SJSA1 (cell line): ENCODE measurements at places on chromosomes 11 and 22. TPM values are rescaled to one million over a fixed set of nuclear protein-coding genes. Genes with fewer than 3 reads are reported as not detected.

DNA sequence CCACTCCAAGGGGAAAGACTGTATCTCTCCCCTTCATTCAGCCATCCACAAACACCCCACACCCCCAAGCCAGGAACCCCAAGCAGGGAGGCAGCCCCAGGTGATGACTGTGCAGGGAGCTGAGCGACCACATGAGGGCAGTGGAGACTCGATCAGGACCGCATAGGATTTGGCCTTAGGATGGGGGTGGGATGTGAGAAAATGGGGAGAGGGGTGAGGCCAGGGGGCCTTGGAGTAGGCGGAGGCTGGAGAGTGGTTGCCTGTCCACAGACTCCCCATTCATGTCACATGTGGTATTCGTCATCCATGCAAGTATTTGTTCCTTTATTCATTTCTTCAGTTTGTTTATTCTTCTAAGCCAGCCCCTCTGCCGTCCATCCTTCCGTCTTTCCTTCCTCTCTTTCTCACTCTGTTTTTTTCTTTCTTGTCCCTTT, 2.7 kb upstream of the RHOD start:
- no peak overlapping the region for H3K4me3 ChIP-seq
- peak overlapping the region; percentile 90 for H3K27ac ChIP-seq
- no peaks in the 10 kb centered on the region for H3K27me3 ChIP-seq

DNA sequence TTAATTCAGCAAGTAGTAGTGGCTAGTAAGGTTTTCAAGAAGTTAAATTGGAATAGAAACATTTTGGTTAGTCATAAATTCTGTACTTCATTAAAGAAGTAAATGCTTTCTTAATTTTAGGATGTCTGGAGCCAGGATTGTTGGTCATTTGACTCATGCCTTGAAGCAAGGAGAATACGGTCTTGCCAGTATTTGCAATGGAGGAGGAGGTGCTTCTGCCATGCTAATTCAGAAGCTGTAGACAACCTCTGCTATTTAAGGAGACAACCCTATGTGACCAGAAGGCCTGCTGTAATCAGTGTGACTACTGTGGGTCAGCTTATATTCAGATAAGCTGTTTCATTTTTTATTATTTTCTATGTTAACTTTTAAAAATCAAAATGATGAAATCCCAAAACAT, 25.8 kb downstream of the ACAT1 start:
- H3K4me3 ChIP-seq: no peak overlapping the region
- no peaks in the 10 kb centered on the region for H3K27me3 ChIP-seq
- peaks cover 13% of the 10 kb centered on the region for H3K36me3 ChIP-seq
- no peak overlapping the region for H3K27ac ChIP-seq

- H3K27me3 ChIP-seq: no peaks in the 10 kb centered on the region
- H3K4me3 ChIP-seq: no peak overlapping the region
- H3K27ac ChIP-seq: no peak overlapping the region; the same call in 1 of the 2 replicates
- no peak for DNase-seq
- H3K36me3 ChIP-seq: no peaks in the 10 kb centered on the region
- H3K4me1 ChIP-seq: peaks cover 21% of the 10 kb centered on the region
These were observed 24.6 kb downstream of the OR10A6 start for GRCh38 chr11:7906481-7906880.

DNA sequence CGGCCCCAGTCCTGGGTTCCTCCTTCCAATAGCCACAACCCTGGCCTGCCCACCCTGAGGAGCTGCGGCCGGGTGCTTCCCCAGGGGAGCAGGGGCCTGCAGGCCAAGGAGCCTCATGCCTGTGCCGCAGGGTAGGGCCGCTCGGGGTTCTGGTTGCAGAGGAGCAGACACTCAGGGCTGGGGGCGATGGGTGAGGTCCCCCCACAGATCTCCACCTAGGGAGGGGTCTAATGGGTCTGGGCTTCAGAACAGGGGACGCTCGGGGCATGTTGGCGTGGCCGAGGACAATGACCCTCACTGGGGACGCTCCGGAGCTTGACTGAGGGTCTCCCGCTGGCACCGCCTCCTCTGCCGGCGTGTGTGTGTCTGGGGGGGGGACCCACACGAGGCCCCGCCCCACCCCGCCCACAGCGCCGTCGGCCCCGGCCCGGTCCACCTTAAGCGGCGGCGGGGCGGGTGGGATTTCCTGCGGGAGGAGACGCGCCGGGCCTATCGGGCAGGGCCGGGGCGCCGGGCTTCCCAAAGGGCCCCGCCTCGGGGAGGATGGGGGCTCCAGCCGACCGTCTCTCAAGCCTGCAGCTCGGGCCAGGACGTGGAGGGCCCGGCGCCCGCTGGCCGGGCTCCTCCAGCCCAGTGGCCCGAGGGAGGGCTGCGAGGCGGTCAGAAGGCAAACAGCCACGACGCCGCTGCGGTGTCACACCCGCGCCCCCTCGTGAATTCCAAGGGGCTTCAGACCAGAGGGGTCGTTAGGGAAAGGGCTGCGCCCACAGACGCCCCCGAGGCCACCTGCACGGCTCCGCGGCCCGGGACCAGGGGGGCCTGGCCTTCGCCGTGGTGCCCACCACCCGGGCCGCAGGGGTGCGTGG, 640 bp upstream of the ZDHHC8 start:
- H3K27me3 ChIP-seq: no peaks in the 10 kb centered on the region
- H3K4me1 ChIP-seq: peaks cover 12% of the 10 kb centered on the region
- peak; percentile 85 for DNase-seq

GRCh38 chr22:34105461-34106062, 185.3 kb upstream of the LARGE1 start:
- H3K36me3 ChIP-seq: no peaks in the 10 kb centered on the region
- DNase-seq: peak; percentile 45
- H3K4me3 ChIP-seq: no peak overlapping the region
- H3K4me1 ChIP-seq: no peaks in the 10 kb centered on the region

DNA sequence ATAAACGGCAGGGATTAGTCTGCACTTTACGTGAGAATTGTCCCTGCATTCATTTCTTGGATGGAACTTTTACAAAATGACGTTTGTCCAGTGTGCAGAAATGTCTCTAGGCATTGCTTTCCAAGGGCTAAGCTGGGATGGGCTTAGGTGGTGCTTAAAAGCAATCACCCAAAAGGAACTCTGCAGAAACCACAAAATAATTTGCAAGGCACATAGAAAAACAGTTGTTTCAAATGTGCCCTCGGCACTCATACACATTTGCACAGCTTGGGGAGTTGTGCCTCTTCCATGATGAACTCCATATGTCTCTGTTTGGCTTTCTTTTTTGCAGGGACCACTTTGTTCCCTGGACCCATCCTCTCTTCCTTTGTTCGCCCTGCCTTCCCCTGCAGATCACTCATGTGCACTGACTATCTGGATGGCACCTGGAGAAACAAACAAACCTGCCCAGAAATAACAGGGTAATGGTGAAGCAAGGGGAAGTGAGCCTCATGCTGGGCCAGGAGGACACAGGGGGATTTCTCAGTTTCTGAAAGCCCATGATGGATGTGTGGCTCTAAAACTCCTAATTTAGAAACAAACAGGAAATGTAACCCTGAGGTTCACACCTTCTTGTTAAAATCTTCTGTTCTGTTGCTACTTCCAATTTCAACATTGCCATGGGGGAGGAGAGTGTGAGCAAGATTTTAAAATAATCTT, 150.2 kb downstream of the SNX19 start:
- H3K27ac ChIP-seq: no peak overlapping the region
- no peaks in the 10 kb centered on the region for H3K36me3 ChIP-seq
- peaks cover 20% of the 10 kb centered on the region for H3K4me1 ChIP-seq

DNA sequence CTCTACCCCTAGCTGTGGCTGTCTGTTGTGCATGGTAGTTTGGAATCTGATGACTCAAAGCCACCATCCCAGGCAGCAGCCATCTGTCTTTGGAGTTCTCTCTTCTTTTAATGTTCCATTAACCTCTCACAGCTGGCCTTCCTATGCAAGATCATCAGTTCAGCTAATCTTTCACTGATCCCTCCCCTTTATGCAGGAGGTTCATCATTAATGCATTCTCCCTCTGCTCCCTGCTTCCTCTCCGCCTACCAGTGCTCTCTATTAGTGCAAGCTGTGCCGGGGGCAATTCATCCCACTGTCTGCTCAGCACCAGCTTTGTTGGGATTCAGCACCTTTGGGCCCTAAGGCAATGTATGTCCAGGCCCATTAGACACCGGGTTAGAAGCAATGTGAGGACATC, 413.0 kb upstream of the LRRC4C start:
- H3K4me1 ChIP-seq: no peaks in the 10 kb centered on the region
- no peak overlapping the region for H3K27ac ChIP-seq
- H3K27me3 ChIP-seq: no peaks in the 10 kb centered on the region
- no peaks in the 10 kb centered on the region for H3K36me3 ChIP-seq
- no peak for DNase-seq
- no peak overlapping the region for H3K4me3 ChIP-seq

DNA sequence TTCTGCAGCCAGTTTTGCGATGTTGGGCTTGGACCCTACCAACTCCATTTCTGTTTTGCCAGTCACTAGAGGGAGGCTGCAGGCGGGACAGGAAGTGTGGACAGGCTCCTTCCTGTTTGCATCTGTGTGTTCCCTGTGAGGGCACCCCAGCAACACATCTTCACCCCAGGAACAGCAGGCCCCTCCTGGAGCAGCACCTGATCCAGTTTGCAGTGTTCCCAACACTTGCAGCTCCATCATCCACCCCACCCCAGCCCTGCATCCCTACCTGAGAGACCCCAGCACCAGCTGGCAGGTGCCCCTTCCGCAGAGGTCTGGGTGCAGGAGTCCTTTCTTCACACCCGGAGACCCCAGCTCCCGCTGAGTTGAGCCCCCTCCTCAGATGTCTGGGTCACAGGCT, 7.4 kb upstream of the VSIG10L2 start:
- DNase-seq: no peak
- no peaks in the 10 kb centered on the region for H3K4me1 ChIP-seq
- H3K27ac ChIP-seq: no peak overlapping the region
- H3K27me3 ChIP-seq: no peaks in the 10 kb centered on the region
- no peaks in the 10 kb centered on the region for H3K36me3 ChIP-seq

GRCh38 chr22:50698546-50698945, 25.9 kb downstream of the SHANK3 start:
- no peak overlapping the region for H3K27ac ChIP-seq
- peaks cover 27% of the 10 kb centered on the region for H3K27me3 ChIP-seq
- no peaks in the 10 kb centered on the region for H3K36me3 ChIP-seq

DNA sequence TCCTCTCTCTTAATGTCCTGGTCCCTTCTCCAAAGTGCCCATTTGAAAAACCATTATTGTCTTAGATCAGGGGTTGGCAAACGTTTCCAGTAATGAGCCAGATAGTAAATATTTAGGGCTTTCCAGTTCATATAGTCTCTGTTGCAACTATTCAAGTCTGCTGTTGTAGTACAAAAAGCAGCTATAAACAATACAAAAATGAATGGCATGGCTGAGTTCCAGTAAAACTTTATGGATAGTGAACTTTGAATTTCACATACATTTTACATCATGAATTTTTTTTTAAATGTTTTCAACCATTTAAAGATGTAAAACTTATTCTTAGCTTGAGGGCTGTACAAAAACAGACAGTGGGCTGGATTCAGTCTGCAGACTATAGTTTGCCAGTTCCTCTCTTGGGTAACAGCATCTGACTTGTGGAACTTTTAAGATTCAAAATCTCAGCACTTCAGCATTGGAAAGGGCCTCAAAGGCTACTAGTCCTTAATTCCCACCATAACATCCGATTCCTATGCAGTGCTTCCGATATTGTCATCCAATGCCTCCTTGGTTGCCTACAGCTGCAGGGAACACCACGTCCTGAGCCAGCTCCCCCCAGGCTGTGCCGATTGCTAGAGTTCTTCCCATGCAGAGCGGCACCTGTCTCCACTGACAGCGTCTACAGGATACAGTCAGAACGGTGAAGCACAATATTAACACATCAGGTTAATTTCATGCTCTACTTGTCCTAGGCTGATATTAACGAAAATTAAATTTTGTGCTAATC, 65.6 kb upstream of the E2F8 start:
- H3K36me3 ChIP-seq: no peaks in the 10 kb centered on the region
- H3K27me3 ChIP-seq: peaks cover 4% of the 10 kb centered on the region; the same call in 1 of the 2 replicates
- H3K4me3 ChIP-seq: no peak overlapping the region
- no peak for DNase-seq
- H3K4me1 ChIP-seq: no peaks in the 10 kb centered on the region

DNA sequence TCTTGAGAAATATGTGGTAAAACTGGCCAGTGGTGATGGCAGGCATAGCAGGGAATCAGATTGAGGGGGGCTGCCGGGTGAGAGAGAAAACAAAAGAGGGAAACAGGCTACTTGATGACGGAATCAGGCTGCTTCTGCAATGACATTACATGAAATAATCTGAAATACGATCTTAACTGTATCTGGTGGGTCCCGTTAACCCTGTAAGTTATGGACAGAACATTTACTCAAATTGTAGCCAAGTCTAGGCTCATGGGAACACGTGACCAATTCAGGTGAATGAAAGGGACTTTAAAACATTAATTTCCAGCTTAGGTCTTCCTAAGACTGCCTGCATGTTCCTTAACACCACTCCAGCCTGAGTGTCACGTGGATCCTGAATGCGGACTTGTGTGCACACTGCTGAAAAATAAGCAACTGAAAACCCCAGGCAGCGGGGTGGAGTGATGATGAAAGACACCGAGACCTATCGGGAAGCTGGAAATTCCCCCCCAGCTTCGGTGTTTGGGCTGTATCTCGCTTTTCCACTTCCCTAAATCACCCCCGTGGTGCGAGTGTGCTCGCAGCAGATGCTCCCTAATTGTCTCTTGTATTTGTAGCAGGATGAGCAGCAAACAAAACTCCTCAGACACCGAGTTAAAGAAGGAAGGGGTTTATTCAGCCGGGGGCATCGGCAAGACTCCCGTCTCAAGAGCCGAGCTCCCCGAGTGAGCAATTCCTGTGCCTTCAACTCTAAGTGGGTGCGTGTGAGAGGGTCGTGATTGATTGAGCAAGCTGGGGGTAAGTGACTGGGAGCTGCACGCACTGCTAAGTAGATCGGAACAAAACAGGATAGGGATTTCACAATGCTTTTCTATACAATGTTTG, 145.0 kb upstream of the GRK3 start:
- H3K27ac ChIP-seq: no peak overlapping the region
- no peaks in the 10 kb centered on the region for H3K4me1 ChIP-seq
- no peaks in the 10 kb centered on the region for H3K36me3 ChIP-seq
- peaks cover 59% of the 10 kb centered on the region for H3K27me3 ChIP-seq
- peak; percentile 35 for DNase-seq

DNA sequence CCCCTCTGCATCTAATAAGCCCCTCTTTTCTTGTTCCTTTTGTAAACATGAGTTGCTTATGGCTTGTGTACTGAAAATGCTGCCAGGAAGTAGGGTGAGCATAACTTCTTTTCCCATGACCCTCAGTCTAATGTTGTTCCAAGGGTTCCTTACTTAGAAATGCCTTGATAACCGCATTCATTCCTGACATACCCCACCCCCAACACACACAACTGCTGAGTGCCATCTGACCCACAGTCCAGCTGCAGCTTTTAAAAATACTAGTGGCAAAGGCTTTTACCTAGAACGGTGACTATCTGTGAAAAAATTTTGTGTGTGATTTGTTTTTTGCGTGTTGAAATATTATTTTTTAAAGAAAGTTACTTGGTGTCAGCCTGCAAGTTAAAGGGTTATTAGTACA, 52.6 kb downstream of the ARHGAP42 start:
- DNase-seq: peak; percentile 65
- peaks cover 20% of the 10 kb centered on the region for H3K4me1 ChIP-seq
- peak overlapping the region; percentile 86 for H3K27ac ChIP-seq
- H3K27me3 ChIP-seq: no peaks in the 10 kb centered on the region

Gene IL18
- 1.2 and 2.1 TPM in 2 replicates for total RNA-seq

Gene F2
- total RNA-seq: not detected in 2 replicates

Gene TEX54
- not detected in 2 replicates for total RNA-seq

Gene SLCO2B1
- total RNA-seq: 0.13 and 2.2 TPM in 2 replicates

Gene TMPRSS13
- total RNA-seq: not detected in 2 replicates
